GM23248 (cell line): ENCODE measurements at places on chromosomes 1 and 21. TPM values are rescaled to one million over a fixed set of nuclear protein-coding genes. Genes with fewer than 3 reads are reported as not detected.

GRCh38 chr1:56646611-56647010 lies 1.5 kb downstream of the PRKAA2 start:
- DNase-seq: no peak

DNA sequence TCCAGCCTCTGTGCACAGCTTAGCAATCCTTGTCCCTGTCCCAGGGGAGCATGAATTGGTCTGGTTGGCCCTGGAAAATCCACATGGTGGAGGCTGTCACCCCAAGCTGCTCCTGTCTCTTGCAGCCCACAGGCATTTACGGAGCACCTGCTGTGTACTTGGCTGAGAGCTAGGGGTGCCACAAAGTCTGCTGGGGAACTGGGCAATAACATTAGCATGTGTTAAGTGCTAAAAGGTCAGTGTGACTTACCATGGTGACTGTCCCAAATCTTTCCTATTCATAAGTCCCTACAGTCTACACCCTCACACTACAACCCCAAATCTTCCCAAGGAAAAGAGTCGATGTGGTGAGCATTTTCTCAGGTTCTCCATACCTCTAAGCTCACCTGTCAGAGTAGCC lies 53.6 kb upstream of the ARTN start:
- DNase-seq: no peak

DNA sequence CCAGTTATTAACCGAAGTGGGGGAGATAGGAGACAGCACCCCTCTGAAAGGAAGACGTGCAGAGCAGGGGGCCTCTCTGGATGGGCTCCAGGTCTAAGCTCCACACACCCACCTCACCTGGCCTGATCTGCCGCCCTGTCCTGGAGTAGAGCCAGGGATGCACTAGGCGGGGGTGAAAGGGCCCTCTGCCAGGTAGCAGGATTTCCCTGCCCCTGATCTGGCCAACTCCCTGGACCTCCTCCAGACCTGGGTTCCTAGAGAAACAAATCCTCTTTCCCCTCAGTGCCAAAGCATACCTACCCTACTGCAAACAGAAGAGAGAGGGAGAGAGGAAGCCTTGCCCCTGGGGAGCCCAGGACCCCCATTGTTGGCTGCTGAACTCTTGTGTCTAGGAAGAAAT lies 2.0 kb downstream of the CRABP2 start:
- no peak for DNase-seq

DNA sequence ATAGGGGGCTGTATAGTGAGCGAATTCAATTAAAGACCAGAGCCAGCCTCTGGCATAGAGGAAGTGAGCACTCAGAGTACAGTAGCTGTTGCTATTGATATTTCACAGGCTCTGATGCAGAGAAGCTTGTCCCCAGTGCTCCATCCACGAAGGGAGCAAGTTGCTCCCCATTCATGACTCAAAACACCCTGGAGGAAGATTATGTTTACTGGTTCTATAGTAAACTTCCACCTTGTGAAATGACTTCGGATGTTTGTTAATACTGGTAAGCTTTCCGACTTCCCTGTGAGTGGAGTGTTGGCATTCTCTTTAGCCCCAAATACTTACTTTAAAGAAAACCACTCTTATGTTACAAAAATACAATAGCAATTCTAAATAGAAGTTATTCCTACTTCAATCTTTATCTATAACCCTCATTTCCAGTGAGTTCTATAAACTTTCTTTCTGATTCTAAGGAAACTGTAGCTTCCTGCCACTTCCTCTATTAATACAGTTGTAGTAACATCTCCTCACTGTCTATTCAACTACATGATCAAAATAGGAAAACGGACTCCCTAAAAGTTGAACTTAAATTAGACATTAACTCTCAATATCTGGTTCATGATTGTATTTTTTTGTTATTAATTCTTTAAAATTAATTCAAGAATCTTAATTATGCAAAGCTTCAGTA lies 46.4 kb downstream of the ZNF281 start:
- DNase-seq: peak; percentile 23

GRCh38 chr1:55400508-55400907 lies 185.3 kb upstream of the USP24 start:
- peak; percentile 58 for DNase-seq

- DNase-seq: no peak
These were observed 3.3 kb downstream of the RGS16 start for GRCh38 chr1:182600745-182601415.

GRCh38 chr1:174942547-174943255 lies 57.0 kb upstream of the CACYBP start:
- DNase-seq: peak; percentile 16

- DNase-seq: no peak
These were observed 410.1 kb downstream of the BRINP3 start for GRCh38 chr1:190067592-190067991.

The MEAF6 gene
- 96.2 and 99.5 TPM in 2 replicates for polyA plus RNA-seq

- peak; percentile 31 for DNase-seq
These were observed 60.3 kb downstream of the CD46 start for GRCh38 chr1:207811920-207812720.

- DNase-seq: no peak
These were observed 13.2 kb upstream of the BEND5 start for GRCh38 chr1:48789903-48790302.

DNA sequence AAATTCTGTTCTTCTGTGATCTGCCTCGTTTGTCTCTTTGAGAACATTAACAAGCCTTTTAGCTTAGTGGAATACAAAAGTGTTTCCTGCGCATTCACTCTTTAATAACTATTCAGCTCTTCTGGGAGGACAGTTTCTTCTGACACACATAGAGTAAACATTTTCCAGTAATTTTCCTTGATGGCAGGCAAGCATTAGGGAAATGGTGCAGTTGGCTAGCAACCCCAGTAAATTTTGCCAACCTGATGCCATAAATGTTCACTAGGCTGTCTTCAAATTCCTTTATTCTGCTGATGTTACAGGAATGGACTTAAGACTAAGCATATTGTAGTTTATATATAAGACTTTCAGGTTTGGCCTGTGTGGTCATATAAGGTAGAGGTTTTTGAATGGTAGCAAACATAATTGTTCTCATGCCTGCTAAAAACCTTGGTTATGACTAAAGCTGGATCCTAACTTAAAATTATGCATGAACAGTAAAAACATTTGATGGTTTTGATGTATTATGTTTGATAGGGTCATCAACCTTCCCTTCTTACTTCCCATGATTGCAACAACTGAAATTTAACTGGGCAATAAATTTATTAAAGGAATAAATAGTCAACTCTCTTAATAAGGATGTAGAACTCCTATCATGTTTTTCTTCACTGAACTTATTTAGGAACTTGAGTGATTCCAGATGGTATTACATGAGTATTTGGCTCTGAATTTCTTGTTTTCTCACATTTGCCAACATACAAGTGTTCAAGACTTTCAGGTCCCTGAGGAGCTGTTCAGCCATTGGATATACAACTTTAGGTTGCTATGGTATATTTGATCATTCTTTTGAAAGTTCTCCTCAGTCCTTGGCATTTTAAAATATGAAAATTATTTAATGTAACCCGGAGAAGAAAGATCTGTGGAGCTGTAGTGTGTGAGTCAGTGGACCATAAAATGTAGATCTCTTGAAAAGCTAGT lies 223.4 kb downstream of the FMN2 start:
- peak; percentile 59 for DNase-seq

DNA sequence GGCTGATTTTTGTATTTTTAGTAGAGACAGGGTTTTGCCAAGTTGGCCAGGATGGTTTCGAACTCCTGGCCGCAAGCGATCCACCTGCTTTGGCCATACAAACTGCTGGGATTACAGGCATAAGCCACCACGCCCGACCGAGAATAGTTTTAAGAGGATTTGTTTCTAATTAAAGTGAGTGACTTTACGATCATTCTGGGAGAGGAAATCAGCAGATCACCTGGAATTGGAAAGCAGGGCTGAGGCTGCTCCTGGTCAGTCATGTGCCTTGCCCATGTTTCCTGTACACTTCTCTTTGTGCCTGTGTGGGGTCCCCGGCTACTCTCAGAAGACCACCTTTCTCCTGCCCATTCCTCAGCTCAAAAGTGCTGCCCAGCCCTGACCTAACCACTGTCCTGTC lies 33.9 kb downstream of the ZBTB8B start:
- no peak for DNase-seq

The A3GALT2 gene
- polyA plus RNA-seq: not detected in 2 replicates

DNA sequence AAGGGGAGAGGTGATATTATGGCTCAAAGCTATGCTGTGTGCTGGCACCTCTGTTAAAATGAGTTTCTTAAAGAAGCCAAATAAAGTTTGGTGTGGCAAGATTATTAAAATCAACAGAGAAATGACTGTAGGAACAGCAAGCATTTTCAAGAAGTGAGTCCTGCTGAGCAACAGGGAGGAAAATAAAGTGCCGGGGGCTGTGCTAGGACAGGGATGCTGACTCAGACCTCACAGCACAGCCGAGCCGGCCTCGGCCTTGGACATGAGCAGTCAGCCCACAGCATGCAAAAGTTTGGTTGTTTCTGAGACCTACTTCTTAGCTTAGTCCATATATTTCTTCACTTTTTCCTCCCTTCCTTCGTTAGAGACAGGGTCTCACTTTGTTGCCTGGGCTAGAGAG lies 19.2 kb downstream of the CNIH3 start:
- peak; percentile 97 for DNase-seq

The MRAP gene
- not detected in 2 replicates for polyA plus RNA-seq

GRCh38 chr1:27299385-27300271 lies 22.3 kb upstream of the TMEM222 start:
- DNase-seq: peak; percentile 99

- DNase-seq: peak; percentile 67
These were observed 4.2 kb upstream of the ECE1 start for GRCh38 chr1:21294266-21294989.

- DNase-seq: no peak
These were observed 35.1 kb downstream of the OLIG1 start for GRCh38 chr21:33105088-33105487.

GRCh38 chr1:24181619-24182018 lies 5.5 kb downstream of the IFNLR1 start:
- no peak for DNase-seq

The TFAP2E gene
- polyA plus RNA-seq: 0.18 TPM in 1 of 2 replicates, not detected in the other

DNA sequence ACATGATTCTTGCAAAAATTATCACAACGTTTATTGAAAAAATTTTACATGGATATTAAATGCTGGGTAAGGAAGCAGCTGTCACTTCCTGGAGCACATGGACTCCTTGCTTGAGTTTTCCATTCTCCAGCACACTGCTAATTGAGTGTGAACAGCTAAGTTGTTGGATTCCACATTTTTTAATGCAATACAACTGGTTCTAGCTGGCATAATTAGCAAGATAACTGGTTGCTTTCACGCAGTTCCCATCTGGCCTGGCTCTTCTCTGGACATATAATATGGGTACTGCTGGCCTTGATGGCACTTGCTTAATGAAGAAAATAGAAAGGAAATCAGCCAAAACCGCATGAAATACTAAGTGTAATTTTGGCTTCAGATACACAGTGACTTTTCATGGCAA lies 26.6 kb downstream of the RGS21 start:
- DNase-seq: no peak

DNA sequence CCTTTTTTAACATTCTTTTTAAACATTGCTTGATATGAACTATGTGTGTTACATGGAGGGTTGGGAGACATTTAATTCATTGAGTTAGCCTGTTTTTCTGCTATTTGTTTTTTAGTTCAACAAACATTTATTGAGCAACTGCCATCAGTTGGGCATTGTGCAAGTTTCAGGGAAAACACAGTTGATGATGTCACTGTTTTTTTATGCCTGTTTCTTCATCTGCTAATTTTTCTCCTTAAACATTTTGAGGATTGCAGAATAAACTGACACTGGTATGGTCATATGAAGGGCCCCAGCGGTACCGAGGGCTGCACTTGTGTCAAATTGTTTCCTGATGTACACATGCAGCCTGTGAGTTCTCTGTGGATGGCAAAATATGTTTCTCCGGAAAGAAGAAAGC lies 253.0 kb downstream of the FGGY start:
- peak; percentile 78 for DNase-seq

DNA sequence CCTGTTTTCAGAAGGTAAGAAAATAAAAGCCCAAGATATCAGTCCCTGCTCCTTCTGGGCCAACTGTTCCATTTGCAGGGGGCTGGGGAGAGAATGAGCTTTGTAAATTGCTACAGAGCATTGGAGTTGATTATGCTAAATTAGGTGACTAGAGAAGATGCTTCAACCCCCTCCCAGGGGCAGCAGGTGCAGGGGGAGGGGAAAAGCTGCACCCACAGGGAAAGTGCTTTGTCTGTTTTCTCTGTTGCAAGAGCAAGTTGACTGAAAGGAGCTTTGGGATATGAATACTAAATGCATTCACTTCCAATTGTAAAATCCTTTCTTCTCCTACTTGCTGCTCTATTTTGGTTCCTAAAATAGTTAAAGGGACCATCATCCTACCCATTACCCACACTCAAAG lies 16.5 kb upstream of the PIGM start:
- no peak for DNase-seq

The TNFSF4 gene
- 4.2 TPM in 2 replicates for polyA plus RNA-seq

The SPRR1A gene
- polyA plus RNA-seq: not detected in 2 replicates

The NEXN gene
- polyA plus RNA-seq: 69.0 and 70.4 TPM in 2 replicates

GRCh38 chr1:86394416-86394815 lies 1.7 kb downstream of the ODF2L start:
- peak; percentile 76 for DNase-seq

The SH2D1B gene
- polyA plus RNA-seq: 0.38 TPM in 1 of 2 replicates, not detected in the other

The RNPC3 gene
- polyA plus RNA-seq: 6.8 and 8.1 TPM in 2 replicates

DNA sequence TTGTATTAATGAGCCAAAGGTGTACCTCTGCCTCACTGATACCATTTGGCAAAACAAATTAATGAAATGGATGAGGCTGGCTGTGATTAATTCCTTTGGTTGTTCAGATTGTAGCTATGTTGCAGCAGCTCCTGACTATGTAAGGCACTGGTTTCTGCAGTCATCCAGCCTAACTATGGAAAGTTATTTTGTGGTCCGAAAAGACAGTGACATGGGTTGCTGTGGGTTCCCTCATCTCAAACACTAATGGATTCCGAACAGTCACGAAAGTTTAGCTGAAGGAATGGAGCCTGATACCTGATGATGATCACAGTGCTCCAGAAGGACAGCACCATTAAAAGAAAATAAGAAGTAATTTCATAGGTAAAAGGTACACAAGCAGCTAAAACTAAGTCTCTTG lies 42.6 kb downstream of the WASF2 start:
- no peak for DNase-seq
